ENCODE measurements at places on chromosomes 3 and 15.

GRCh38 chr3:70306736-70307135, 5.7 kb downstream of the MDFIC2 start:
- DNase-seq = no peak

DNA sequence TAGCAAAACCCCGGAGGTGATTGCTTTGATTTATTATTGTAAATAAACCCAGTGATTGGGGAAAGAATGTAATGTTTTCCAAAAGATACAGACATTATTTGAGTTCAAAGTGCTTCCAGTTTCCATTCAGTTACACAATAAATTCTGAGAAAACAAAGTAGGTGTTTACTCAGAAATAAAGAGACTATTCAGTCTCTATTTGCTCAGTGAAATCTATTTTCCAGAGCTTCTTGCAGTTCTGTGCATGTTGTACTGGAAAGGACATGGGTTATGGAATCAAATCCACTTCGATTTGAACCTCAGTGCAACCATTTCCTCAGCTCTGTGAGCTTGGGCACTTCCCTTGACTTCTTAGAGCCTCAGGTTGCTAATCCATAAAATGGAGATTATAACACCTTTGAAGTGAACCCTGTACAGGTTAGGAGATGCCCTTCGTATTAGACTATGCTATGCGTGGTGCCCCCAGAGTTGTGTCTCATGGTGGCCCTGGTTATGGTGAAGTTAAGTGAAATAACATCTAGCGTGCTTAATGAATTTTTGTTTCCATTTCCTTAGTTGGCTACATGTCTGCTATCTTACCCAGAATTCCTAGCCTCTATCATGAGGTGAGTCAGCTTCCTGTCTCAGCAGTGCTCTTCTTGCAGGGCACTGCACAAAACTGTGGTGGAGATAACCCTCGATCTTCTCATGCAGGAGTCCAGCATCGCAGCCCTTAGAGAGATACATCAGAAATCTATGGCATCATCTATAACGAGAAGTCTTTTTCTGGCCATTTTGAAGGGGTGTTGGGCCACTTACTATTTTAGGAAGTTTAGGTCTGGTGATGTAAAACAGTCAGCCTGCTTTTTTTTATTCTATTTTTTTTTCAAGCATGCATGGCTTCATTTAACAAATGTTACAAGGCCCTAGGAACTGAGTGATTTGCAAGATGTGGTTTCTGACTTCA, 97.7 kb downstream of the RPL39L start:
- DNase-seq = no peak

- DNase-seq = peak; percentile 25
Observed at GRCh38 chr3:73409138-73409763, 215.5 kb downstream of the PDZRN3 start.

DNA sequence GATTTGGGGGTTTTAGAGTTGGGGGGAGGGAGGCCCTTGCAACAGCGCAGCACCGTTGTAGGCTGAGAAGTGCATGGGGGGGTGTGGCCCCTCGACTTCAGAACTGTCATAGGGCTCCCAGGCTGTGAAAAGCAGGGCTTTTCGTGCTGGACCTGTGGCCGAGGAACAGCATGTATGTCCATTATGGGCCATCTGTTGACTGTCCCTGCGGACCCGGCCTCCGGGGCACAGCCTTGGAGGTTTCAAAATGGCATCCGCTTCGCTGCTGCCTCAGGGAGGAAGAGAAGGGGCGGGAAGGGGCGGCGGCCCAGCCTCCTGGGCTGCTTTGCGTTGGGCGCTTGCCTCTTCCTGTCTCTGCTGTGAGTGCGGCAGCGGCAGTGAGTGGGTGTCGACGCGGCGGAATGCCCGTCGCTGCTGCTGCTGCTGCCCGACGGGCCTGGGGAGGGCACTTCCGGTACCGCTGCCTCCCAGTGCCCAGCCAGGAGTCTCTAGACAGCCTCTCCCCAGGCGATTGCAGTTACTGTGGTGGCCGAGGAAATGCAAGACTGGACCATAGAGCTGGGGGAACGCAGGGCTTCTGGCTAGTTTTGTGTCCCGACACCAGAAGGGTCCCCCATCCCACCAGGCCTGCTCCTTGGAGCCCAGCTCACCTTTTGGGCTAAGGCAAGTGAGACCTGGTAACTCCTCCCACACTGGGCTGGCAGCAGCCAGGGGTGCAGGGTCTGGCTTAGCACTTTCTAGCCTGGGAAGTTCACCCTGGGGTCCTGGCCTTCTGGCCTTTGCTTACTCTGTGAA, 1.9 kb downstream of the GNAI2 start:
- DNase-seq = peak; percentile 39

GRCh38 chr15:66138096-66138783, 115.3 kb downstream of the MEGF11 start:
- no peak for DNase-seq

DNA sequence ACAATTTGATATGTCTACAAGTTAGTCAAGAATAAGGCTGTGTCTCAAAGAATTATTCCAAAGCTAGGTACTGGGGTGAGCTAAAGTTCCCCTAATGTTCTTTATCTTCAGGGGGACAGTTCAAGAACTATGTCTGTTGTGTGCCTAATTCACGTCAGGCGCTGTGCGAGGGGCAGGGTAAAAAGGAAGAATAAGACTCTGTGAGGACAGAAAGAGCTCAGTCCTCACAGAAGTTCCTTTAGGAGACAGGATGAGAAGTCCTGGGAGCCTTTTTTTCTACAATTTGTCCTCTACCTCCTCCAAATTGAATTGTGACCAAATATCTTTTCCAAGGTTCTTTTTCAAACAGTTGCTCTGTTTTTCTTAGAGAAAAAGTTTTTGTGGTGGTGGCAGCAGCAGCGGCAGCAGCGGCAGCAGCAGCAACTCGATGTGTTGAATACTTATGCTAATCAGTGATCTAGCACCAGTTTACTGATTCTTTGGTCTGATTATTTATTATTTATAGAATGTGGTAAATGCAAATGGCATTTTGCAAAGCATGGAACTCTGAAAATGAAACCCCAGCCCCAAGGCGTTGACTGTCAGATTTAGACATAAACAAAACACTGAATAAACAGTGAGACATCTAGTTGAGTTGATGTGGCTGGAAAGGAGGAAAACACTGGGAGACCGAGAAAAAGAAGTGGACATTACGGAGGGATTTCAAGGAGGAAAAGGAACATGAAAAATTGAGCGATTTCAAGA, 88.6 kb downstream of the GTPBP8 start:
- no peak for DNase-seq

- DNase-seq = no peak
Observed at GRCh38 chr3:102053375-102053989, 204.2 kb downstream of the NFKBIZ start.

- no peak for DNase-seq
Observed at GRCh38 chr3:186162221-186162620, 53.3 kb upstream of the ETV5 start.

DNA sequence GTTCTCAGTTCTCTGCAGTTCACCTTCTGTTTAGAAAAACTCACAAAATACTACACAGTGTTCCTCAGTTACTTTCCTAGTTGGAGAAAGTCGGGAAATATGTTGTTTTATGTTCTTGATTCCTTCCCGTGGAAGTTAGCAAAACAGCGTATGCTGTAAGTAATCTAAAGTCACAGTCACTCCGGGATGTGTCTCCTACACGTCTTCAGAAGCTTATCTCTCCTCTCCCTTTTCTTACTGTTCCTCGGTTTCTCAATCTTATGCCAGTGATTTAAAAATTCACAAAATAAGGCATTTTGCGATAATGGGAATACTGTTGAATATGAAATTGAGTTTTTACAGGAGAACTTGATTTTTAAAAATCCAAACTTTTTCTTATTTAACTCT, 1.7 kb downstream of the HEG1 start:
- no peak for DNase-seq

- DNase-seq = no peak
Observed at GRCh38 chr3:124230432-124230831, 238.5 kb upstream of the ROPN1 start.

GRCh38 chr3:49016414-49017228, 1.8 kb downstream of the DALRD3 start:
- DNase-seq = no peak

DNA sequence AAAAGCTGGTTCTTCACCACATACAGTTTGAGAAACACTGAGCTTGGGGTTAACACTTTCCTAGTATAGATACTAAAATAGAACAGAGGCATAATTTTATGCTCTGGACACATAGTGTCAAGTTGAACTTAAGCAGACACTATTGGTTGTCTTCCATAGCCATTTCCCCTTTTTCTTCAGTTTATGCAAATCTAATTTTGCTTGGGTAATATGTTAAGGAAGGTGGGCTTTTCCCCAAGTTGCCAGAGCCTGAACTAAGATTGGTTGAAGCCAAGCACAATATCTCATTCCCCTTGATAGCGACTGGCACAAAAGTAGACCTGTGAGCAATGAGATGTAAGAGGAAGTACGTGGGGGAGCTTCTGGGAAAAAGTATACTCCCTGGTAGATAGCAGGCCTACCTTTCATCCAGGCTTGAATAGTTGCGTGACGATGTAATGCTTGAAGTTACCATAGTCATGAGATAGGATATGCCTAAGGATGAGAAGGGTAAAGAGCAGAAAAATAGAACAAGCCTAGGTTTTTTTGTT, 4.5 kb upstream of the POPDC2 start:
- no peak for DNase-seq

GRCh38 chr3:170643831-170644230, 58.0 kb upstream of the SLC7A14 start:
- peak; percentile 85 for DNase-seq

GRCh38 chr3:81300324-81300927, 461.0 kb downstream of the GBE1 start:
- DNase-seq = no peak

- DNase-seq = no peak
Observed at GRCh38 chr3:141860766-141861513, 15.5 kb upstream of the ATP1B3 start.

GRCh38 chr3:183845608-183846288, 20.4 kb upstream of the MAP6D1 start:
- no peak for DNase-seq

DNA sequence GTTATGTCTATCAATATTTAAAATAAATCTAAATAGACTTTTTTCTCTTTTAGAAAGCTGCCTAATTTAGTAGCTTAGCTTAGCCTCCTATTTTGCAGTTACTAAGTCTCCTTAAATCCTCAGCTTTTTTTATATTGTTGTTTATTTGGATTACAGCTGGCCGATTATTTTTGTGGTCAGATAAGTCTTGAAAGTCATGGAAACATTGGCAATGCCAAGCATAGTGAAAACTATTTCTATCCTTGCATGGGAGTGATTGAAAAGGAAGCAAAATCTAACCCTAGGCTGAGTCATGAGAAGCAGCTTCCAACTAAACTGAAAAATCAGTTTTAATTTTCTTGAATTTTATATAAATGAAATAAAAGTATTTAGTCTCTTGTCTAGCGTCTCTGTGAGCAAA, 1063.0 kb upstream of the GBE1 start:
- no peak for DNase-seq

DNA sequence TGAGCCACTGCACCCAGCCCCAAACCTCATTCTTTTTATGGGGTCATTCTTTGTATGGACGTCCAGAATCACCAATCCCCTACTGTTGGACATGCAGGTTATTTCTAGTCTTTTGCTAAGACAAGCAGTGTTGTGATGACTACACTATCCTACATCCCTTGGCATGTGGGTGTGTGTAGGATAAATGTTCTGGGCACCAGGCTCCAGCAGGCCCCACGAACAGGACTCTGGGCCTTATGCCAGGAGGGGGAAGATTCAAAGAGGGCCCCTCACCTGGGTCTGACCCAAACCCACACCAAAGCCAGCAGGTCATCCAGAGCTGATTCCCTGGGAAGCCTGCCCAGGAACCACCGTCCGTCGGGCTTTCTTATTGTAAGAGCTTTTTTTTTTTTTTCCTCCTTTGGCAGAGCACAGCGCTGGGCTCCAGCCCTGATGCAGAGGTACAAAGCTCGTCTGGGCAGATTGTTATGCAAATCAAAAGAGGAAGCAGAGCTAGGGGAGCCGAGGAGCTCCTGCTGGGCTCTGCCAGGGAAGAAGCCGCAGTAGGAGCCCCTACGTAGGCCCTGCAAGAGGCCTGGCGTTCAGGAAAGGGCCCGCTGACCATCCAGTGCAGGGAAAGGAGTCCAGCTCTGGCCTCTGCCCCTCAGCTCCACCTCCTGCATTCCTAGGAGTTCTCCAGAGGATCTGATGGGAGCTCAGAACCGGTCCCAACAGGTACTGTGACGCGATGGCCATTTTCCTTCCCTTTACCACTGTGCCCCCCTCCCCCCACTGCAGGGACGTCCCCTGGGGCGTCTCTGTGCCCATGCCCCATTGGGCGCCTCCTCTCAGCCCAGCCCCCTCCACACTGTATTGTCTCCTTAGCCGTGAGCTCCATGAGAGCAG, 29.0 kb upstream of the FURIN start:
- no peak for DNase-seq

DNA sequence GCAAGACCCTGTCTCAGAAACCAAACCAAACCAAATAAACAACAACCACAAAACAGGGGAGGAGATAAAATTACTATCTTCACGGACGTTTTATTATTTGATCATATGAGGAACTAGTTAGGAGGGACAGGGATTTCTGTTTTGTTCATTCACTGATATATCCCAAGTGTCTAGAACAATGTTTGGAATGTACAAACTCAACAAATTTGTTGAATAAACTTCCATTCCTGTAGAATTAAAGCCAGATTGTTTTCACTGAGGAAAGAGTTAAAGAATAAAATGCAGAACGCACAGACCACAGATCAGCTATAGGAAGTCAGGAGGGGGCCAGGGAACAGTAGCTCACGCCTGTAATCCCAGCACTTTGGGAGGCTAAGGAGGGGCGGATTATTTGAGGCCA, 6.5 kb upstream of the STRC start:
- DNase-seq = no peak
